ENCODE measurements at places on chromosomes 3 and 15. TPM values are rescaled to one million over a fixed set of nuclear protein-coding genes. Genes with fewer than 3 reads are reported as not detected.

- no peak for DNase-seq
These were observed 5.7 kb downstream of the NME9 start for GRCh38 chr3:138323971-138324370.

DNA sequence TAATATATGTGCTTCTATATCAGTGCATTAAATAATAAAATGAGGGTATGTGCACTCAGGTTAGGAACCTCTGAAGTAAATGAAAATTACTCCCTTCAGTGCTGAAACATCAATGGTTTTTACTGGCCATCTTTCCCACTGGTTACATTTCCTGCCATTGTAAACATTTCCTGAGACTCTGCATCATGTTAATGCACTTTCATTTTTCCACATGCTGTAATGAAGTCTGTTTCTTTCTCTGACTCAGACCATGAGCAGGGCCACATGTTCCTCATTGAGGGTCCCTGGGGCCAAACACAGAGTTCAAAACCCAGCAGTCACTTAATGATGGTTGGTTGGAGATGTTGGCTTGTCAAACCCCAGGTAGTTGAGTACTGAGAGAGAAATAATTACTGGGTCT is 15.3 kb downstream of the FAM3D start:
- DNase-seq = no peak

GRCh38 chr3:31610700-31611275 is 78.1 kb downstream of the STT3B start:
- no peak for DNase-seq

DNA sequence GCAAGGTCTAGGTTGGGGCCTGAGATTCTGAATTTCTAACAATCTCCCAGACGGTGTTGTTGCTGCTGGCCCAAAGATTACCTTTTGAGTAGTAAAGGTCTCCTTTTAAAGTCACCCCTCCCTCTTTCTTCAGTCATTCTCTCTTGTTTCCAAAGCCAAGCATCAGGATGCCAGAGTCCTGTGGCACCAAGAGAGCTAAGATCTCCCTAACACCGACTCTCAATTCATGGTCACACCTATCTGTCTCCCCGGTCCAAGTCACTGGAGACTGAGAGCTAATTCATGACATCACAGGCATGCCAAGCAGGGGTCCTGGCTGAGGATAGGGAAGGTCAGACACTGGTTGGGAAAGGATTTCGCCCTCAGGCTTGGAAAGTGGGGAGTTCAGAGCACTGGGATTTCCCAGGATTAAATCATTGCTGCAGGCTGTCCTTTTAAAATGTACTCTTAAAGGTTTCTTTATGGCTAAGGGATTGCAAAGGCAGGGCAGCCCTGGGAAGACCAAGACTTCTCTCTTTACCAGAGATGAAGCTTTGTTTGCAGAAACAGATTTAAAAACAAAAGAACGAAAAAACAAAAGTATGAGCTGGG is 7.3 kb downstream of the SHOX2 start:
- no peak for DNase-seq

GRCh38 chr3:116553355-116553754 is 108.1 kb upstream of the LSAMP start:
- DNase-seq = no peak

Gene RETNLB
- total RNA-seq = not detected

Gene ATOSA
- total RNA-seq = 5.3 TPM
